Choroid plexus epithelial cell (primary cell): ENCODE measurements at places on chromosomes 3 and 15.

DNA sequence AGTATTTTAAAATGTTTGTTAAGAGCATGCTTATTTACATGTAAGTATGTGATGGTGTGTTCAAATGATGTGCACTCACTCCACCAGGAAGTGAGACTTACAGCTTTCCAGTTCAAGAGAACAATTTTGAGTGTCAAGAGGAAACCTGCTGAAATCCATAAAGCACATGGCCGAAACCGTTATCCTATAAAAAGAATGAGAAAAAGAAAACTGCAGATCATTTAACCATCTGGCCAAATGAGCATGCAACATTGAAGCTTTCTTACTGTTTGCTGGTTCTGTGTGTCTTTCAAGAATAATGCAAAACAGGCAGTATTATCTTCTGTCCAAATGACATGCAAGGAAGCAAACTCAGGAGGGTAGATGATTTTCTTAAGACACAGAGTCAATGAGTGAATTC lies 26.3 kb downstream of the GABRR3 start:
- no peak for DNase-seq

DNA sequence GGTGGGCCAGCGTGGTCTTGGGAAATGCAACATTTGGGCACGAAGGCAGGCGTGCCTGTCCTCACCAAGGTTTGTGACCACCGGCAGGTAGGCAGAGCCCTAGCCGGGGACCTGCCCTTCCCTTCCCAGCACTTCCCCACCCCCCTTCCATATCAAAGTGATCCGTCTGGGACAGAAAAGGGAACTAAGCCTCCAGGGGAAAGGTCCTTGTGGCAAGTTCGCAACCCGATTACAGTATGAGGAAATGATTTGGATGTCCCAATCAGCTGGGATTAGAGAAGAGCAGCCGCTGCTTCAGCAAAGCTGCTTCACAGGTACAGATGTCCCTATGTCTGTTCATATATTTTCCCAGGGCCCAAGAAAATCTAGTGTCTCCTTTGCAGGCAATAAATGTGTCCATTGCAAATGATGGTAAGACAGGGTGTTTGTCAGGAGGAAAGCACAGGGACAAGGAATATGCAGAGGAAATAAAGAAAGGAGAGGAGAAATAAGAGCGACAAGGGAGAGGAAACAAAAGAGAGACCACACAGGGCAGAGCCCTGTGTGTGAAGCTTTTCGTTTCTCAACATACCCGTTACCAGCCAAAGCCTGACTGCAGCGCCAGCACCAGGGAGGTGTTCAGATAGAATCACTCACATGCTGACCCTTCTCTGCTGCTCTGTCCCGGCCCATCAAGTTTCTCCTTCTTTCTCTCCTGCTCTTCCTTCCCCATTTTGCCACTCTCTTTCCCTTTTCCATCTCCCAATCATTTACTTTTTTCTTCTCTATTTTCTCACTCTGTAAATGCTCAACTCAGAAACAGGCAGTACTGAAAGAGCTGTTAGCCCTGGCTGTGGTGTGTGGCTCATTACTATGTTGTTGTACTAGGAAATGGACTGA lies 17.4 kb upstream of the SECISBP2L start:
- no peak for DNase-seq

DNA sequence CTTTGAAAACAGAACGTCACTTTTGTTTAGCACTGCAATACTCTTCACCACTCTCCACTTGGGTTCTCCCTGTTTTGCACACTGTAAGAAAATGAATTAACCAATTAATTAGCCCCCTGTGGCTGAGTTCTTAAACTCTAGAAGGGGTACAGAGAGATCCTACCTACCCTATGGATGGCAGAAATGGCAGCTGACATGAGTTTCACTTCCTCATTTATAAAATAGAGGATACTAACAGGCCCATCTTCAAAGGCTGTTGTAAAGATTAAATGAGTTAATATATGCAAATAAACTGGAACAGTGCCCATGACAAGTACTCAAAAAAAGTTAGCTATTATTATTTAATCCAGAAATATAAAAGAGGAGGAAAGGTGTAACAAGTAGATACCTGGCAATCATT lies 36.9 kb downstream of the SUCLG2 start:
- DNase-seq: no peak

DNA sequence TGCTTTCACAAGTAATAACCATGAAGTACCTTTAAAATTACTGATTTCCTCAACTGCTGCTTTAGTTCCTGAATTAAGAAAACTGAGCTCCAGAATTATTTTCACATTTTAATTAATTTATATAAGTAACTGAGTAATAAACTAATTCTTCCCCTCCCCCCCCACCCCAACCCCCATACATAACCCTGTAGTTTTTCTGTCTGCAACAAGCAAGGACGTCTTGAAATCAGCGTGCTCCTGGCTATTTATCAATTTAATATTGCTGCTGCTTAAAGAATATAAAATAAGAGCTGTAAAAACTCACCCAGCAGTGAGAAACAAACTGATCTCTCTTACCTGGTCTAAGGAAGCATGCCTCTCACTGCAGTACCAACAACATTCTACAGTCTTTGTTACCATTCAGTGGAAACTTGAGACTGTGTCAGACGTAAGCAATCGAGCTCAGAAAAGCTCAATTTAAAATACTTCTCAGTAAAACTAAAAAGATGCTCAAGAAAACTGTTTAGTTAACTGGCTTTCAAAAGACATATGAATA lies 121.0 kb downstream of the TFDP2 start:
- DNase-seq: peak; percentile 92

DNA sequence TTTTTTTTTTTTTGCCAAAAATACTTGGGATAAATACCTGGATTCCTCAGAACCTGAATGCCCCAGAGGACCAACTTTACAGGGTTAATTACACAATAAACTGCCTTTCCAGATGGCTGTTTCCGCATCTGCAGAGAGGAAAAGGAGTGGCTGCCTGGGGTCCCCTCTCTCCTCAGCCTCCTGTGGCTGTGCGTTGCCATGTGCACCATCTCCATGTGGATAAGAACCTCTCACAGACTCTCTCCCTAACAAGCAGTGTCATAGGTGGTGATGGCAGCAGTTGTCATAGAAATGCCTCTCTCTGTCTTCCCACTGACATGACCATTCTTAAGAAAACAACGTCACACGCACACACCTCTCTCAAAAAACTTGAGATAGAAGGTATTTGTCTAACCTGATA lies 179.4 kb downstream of the RPLP1 start:
- DNase-seq: no peak

GRCh38 chr3:30020380-30020779 lies 586.0 kb upstream of the TGFBR2 start:
- DNase-seq: no peak

GRCh38 chr3:102258666-102259227 lies 176.1 kb upstream of the ZPLD1 start:
- DNase-seq: no peak

DNA sequence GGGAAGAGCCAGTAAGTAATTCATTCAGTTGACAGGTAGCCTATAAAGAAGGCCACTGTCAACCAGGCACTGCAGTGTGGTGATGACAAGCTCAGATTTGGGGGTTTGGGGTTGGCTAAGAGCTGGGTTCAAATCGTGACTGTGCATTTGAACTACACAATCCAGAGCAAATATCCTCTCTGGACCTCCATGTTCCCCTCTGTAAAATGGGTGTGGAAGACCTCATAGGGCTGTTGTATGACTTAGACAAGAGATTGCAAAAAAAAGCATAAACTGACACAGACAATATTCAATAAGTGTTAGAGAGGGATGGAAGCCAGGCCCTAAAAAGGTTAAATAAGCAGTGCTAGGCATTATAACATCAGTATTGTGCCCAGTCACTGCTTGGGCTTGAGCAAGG lies 59.7 kb upstream of the CTDSPL start:
- no peak for DNase-seq

DNA sequence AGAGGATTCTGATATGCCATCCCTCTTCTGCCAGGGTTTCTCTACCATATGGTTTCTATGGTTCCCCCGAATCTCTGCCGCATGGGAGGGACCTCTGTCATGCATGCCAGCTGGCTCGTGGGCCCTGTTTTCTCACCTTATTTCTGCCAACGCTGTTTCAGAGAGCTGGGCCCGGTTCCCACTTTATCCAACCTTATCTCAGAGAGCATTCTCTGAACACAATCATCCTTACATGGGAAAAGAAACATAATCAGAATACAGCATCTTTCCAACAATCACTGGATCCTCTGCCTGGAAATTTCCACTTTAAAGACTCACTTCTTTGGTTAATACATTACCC lies 234.5 kb upstream of the ZBTB20 start:
- no peak for DNase-seq

DNA sequence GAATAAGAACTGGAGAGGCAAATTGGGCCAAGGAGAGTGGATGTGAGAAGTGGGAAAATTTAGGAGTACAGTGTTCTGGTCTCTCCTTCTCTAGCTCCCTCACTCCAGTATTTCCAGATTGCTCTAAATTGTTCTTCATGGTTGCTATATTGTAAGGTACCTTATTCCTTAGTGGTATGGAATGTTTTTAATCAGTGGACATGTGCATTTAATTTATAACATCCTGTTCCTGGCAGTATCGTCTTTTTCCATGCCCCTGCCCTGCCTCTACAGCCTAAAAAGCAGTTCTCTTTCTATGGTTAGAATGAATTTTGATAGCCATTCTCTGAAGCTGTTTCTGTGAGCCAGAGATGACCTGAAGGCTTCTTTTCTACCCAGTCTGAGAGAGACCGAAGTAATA lies 180.5 kb downstream of the TCF12 start:
- no peak for DNase-seq

GRCh38 chr3:58151637-58152036 lies 59.1 kb downstream of the DNASE1L3 start:
- no peak for DNase-seq

DNA sequence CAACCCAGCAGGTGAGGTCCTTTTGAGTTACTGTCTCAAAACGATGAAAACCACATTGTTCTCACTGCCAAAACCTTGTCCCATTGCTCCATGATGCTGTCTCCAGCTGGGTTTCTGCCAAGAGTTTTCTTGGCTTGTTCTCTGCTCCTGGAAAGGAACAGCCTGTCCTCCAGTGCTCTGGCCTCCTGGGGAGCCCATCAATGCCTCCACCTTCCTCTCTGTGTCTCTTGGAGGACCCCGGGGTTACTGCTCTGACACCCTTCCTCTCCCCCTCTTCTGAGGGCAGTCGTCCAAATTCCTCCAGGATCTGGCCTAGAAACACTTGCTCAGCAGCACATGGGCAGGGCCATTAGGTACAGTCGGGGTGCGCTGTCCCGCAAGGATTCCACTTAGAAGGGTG lies 63.9 kb upstream of the RGMA start:
- DNase-seq: peak; percentile 26

DNA sequence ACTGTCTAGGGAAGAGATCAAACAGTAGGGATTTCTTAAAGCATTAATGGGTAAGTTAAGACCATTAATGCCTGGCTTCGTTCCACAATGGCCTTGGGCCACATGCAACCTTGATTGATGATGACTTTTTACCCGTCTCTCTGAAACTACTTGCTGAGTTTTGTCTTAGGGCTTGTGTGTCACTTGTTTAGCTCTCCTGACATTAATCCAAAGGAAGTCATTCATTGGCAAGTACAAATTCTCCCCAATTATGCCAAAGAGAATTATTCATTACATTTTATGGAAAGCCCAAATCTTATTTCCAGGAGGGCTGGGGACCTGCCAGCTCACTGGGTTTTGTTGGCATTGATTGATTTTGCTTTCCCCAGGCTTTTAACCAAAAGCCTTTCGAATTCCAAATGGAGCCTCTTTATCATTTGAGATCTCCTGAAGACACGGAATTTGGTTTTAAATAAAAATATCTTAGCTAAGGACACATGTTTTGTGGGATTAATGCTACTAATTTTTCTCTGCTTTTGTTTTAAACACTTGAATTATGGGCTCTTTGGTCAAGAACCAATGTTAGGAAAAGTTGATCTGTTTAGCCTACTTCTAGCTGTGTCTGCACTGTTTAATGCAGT lies 40.7 kb downstream of the SERPINI1 start:
- no peak for DNase-seq

DNA sequence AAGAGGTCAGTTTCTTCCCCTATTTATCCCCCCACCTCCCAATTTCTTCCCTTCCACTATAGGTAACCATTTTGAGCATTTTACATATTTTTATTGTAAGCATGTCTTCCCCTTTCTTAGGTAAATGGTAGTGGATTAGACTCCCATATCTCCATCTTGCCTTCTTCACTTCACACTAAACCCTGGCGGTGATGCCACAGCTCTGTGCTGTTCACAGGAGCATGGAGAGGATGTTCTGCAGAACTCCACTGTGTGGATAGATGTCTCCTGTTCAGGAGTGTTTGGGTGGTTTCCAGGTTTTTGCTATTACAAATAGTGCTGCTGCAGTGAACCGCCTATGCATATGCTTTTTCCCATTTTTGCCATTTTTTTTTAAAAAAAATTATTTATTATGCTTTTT lies 182.7 kb downstream of the NSMCE3 start:
- DNase-seq: no peak

GRCh38 chr3:183242431-183242830 lies 10.6 kb upstream of the B3GNT5 start:
- no peak for DNase-seq

DNA sequence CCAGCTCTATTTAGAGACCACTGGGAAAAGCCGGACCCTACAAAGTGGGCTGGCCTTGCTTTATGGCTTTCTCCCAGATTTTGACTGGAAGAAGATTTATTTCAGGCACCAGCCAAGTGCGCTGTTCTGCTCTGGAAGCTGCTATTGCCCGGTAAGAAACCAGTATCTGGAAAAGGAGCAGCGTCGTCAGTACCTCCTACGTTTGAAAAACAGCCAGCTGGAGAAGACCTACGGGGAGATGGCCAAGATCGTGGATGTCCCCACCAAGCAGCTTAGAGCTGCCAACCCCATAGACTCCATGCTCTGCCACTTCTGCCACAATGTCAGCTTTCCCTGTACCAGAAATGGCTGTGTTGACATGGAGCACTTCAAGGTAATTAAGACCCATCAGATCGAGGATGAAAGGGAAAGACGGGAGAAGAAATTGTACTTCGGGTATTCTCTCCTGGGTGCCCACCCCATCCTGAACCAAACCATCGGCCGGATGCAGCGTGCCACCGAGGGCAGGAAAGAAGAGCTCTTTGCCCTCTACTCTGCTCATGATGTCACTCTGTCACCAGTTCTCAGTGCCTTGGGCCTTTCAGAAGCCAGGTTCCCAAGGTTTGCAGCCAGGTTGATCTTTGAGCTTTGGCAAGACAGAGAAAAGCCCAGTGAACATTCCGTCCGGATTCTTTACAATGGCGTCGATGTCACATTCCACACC lies 60.9 kb downstream of the PXYLP1 start:
- no peak for DNase-seq

DNA sequence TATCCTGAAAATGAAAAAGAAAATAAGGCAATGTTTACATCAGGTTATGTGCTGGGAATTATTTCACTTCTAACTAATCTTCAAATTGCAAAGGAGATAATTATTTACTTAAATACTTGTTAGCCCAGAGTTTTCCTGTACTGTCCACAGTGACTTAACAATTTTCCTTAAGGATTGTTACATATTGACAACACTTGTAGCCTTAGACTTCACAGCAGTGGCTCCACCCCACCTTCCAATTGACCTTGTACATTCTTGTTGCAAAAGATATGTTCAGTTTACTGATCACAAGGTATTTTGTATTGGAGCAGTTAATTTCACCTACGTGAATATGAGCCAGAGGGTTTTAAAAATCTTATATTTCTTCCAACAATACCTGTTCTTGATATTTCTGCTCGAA lies 376.9 kb downstream of the CNTN6 start:
- DNase-seq: no peak
